ENCODE measurements at places on chromosomes 16 and 17.

- DNase-seq: no peak
Measured at GRCh38 chr17:17900615-17901520, 64.1 kb upstream of the SREBF1 start.

DNA sequence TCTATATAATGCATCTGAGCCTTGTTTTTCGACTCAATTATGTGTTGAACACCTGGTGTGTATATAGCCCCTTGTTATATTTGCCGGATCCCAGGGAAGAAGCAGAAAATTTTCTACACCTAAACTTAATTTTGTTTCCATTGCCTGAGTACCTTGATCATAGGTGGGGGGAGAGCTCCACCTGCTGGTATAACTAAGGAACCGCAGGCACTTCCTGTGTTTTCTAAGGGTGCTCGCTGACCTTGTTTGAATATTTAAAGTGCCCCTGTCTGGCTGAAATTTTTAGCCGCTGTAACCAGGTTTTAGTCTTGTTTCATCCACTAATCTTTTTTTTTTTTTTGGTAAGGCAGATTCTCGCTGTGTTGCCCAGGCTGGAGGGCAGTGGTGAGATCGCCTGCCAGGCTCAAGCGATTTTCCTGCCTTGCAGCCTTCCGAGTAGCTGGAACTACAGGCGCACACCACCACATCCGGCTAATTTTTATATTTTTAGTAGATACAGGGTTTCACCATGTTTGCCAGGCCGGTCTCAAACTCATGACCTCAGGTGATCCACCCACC is 6.5 kb upstream of the NUBP1 start:
- peak; percentile 64 for DNase-seq

DNA sequence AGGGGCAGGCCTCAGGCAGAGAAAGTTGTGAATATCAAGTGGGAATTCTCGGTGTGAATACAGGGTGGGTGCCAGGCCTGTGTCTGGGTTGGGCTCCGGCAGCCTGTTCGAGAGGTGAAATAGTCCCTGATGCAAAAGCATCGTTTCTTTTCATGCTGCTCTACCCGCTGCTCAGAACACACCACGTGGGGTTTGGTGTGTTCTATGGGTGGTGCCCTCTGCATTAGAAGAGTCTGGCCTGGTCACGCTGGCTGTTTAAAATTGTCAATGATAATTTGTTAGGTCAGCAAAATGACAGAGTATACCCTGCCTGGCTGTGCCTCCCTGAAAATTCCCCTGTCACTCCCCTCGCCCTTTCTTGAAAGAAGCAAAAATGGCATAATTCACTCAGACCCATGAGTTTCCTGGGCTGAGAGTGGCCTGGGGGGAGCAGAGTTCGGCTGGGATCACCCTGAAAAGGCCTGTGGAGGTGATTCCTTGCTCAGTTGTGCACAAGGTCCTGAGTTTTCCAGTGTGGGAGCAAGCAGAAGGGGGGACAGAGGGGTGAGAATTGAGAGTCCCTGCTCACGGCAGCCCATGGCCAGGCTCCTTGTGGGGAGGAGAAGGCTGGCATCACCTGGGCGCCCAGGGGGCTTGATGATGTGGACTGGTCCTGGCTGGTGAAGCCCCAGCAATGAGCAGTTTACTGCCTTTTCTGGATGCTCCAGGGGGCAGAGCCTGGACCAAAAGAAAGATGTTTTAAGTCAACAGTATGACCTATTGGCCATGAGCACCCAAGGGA is 3.2 kb downstream of the CACNG5 start:
- DNase-seq: no peak

- DNase-seq: peak; percentile 68
Measured at GRCh38 chr17:38654411-38655398, 20.1 kb downstream of the EPOP start.

DNA sequence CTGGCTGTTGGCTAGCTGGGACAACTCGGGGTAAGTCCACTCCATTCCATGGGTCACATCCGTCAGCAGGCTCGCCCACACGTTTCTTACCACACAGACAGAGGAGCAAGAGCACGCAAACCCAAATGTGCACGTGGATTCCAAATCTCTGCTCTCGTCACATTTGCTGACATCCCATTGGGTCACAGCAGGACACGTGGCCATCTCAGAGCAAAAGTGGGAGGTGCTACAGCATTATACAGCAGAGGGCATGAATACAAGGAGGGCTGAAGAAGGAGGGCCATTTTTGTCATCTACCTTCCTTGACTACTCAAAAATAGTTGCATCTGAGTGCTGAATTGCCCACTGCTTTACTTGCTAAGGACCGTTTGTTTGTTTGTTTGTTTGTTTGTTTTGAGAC is 84.7 kb downstream of the RBBP6 start:
- peak; percentile 35 for DNase-seq

- peak; percentile 76 for DNase-seq
Measured at GRCh38 chr17:27430882-27431491, 25.3 kb upstream of the KSR1 start.

DNA sequence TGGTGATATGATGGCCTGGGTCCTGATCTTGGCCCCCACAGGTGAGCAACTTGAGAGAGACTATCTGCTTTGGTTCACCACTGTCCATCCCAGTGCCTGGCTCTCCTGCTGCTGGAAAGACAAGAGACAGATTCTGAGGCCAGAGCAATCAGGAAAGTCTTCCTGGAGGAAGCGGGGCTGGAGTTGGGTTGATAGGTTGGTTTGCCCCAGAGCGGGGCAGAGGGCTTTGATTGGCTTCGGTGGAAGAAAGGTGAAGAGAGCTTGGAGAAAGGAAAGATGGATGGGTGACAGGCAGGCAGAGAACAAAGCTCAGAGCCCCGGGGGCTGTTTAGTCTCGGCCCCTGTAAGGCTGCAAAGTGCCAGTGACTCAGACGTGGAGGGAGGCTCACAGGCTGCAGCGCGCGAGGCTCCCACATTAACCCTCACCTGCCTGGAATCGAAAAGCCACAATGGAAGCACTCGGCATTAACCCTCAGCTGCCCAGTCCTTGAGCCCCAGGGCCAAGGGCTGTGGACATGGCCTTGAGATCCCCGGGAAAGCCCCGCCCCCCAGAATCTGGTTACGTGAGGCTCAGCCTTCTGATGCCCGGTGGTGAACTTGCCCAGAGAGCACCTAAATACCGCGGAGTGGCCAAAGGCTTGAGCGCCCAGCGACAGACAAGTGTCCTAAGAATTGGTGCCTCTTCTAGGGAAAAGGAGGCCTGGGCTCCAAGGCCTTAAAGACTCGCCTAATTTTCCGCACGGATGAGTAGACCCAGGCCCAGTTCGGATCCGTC is 996 bp upstream of the CPNE2 start:
- DNase-seq: peak; percentile 80

GRCh38 chr16:72554935-72555334 is 383.0 kb upstream of the PMFBP1 start:
- no peak for DNase-seq

GRCh38 chr16:56632848-56633365 is 448 bp downstream of the MT1M start:
- no peak for DNase-seq

- no peak for DNase-seq
Measured at GRCh38 chr17:50541402-50541715, 5.6 kb upstream of the SPATA20 start.

DNA sequence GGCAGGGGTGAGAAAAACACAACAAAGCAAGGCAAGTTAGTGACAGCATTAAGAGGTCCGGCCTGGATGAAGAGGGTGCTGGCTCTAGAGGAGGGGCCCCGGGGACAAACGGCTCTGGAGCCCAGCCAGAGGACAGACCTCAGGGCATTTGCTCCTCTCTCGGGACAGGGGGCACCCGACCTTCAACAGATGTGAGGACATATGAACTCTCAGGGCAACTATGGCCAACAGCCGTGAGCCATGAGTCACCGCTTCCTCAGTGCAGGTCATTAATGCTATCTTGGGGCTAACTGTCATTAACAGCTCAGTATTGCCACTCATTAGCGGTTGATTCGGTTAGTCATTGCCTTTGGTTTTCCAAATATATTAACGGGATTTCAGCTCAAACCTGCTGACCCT is 9.7 kb upstream of the ARL5C start:
- DNase-seq: no peak

DNA sequence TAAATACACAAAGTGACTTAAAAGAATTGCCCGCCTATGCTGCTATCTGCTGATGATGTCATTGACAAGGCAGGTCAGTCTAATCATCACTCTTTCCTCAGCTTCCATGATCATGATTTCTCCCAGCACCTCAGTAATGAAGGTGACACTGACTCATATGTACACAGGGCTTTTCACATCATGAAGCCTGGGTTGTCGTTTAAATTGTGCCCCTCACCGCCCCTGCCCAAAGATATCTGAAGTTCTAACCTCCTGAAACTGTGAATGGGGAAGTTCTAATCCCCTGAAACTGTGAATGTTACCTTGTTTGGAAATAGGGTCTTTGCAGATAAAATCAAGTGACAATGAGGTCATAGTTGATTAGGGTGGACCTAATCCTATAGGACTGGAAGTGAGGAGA is 17.4 kb upstream of the GPRC5C start:
- DNase-seq: no peak

DNA sequence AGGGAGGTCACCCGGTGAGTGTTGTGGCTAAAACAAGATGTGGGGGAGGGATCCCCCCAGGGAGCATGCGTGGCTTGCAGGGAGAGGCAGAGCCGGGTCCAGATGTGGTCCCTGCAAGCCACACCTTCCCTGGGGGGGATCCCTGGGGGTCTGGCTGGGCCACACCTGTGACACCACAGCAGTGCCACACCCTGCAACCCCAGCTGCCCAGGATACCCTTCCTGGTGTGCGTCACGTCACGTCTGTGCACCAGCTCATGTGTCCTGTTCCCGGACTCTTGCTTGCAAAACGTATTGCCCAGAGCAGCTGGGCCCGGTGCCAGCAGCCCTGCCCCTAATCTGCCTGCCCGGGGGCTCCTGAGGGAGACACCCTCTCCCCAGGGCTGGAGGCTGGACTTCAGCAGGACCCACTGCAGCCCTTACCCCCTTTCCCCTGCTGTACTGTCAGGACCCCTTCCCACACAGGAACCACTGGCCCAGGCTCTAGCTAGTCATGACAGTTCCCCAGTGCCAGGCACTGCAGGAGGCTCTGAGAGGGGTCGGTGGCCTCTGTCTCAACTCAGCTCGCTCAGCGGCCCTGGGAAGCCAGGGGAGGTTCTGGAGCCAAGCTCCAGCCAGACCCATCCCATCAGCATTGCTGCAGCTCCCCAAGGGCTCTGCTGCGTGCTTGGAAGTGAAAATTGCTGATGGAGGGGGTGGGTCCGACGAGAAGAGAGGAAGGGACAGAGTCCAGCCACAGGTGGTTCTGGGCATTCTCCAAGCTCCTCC is 25.8 kb upstream of the ACSF3 start:
- no peak for DNase-seq

- DNase-seq: peak; percentile 64
Measured at GRCh38 chr17:80374732-80375585, 40.0 kb upstream of the ENDOV start.

- no peak for DNase-seq
Measured at GRCh38 chr16:57745768-57746167, 10.2 kb downstream of the KATNB1 start.

GRCh38 chr16:78761427-78761826 is 662.0 kb downstream of the WWOX start:
- no peak for DNase-seq

- no peak for DNase-seq
Measured at GRCh38 chr17:77640252-77640651, 318.3 kb upstream of the TNRC6C start.

DNA sequence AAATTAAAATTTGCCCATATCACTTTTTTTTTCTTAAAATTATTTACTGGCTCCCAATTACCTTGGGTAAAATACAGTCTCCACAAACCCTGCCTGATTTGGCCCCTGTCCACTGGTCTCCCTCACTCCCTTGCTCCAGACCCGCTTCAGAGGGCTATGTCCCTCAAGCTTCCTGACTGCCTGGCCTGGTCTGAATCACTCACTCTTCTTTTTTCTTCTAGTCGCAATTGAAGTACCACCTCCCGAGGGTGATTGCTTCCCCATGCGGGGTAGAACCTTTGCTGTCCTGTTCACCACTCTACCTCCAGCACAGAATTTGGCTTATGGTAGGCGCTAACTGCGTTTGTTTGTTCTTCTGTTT is 598 bp upstream of the PGAP3 start:
- no peak for DNase-seq

- DNase-seq: no peak
Measured at GRCh38 chr17:60640503-60640902, 37.1 kb upstream of the BCAS3 start.

DNA sequence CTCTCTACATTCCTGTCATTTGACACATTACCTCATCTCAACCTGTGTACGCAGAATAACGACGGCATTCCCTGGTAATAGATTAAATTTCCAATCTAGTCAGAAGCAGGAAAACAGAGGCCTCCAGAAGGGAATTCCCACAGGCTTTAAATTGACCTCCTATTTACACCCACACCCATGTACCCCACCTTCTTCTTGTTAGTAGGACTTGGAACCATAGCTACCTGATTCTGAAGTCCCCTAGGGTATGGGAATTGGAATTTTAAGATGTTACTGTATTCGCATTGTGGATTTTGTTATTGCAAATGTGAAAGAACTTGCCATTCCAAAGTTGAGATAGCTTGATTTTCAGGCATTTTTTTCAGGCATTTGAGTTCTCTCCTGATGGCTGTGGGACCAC is 377.5 kb upstream of the DYNLRB2 start:
- DNase-seq: no peak

- peak; percentile 74 for DNase-seq
Measured at GRCh38 chr17:77572065-77572601, 386.4 kb upstream of the TNRC6C start.

GRCh38 chr17:6752068-6752909 is 3.6 kb upstream of the XAF1 start:
- peak; percentile 20 for DNase-seq

GRCh38 chr17:2695961-2696760 is 15.4 kb downstream of the CLUH start:
- peak; percentile 62 for DNase-seq

GRCh38 chr16:52498328-52499059 is 48.4 kb downstream of the TOX3 start:
- DNase-seq: peak; percentile 13

DNA sequence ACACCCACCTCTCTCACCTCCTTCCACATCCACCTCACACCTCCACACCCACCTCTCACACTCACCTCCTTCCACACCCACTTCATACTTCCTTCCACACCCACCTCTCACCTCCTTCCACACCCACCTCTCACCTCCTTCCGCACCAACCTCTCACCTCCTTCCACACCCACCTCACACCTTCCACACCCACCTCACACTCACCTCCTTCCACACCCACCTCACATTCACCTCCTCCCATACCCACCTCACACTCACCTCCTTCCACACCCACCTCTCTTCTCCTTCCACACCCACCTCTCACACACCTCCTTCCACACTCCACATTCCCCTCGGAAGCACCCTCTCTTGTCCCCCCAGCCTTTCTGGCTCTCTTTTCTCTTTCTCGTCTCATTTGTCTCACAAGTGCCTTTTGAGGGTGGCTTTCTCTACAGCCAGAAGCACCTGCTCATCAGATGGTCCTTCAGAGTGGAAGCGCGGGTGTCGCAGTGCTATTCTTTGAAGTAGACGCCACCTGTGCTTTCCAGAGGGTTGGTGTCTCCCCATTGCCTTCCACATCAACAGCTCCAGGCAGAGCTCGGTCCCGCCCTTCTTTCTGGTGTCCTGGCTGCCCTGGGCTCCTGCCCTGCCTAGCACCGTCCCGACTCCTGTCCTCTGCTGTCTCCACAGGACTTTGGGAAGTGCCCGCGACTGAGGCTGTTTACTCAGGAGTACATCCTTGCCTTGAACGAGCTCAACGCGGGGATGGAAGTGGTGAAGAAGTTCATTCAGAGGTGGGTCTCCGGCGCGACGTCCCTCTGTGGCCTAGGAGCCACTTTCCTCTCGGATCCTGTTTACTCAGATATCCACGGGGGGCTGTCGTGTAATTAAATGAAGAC is 109.4 kb upstream of the PLCG2 start:
- DNase-seq: no peak

Measured in H7 (cell line).